ENCODE measurements at places on chromosomes 6 and 20.

DNA sequence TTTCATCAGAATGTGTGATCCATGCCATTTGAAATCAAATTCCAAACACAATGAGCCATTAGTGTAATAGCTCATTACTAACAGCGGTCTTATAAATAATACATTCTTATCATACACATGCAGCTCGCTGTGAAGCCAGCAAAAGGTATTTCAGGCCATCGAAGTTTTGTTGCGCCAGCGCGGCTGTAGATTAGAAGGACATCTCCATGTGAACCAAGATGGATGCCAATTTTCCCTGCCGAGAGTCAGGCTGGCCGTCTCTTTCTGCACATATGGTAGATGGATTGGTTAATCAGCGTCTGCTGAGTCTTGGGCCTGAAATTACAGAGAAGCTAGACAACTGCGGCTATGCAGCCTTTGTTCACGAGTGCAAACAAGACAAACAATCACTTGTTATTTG is 44.1 kb downstream of the CFAP61 start:
- DNase-seq = no peak

DNA sequence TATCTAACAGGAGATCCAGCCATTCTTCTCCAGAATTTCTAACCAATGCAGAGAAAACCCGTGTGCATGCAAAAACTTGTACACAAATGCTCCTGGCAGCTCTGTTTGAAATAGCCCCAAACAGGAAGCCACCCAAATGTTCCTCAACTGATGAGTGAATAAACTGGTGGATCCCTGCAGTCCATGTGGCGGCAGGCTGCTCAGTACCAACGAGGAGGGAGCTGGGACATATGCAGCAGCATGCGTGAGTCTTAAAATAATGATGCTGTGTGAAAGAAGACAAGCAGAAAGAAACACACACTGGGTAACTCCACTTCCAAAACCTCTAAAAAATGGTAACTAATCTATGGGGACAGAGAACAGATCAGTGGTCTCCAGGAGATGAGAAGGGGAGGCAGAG is 542.1 kb upstream of the AGPAT4 start:
- no peak for DNase-seq

DNA sequence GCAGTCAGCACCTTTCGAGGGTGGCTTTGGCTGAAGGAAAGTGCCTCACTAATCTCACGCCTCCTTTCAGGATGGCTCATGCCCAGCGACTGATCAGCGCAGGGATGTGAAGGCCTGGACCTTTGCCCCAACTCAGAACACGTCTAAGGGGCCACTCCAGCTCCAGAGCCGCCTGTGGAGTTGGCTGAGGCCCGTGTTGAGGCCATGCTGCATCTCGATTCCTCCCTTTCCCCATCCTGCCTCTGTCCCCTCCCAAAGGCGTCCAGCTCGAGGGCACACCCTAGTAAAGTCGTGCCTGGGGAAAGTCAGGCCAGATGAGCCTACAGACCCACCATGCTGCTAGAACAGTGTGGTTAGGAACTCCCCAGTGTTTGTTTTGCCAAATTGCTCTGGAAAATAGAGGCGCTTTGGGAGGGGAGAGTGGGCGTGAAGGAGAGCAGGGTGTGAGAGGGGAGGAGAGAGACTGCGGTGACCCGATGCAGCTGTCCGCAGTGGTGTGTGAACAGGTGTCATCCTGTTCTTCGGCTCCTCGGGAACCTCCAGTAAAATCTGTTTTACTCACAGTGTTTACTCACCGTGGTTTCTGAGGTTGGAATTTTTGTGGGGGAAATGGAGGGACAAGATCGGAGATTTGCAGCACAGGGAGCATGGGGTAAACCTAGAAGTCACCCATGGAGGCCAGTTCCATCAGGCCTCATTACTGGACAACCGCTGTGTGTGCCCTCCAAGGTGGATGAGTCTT is 85.0 kb upstream of the PMEPA1 start:
- DNase-seq = no peak

DNA sequence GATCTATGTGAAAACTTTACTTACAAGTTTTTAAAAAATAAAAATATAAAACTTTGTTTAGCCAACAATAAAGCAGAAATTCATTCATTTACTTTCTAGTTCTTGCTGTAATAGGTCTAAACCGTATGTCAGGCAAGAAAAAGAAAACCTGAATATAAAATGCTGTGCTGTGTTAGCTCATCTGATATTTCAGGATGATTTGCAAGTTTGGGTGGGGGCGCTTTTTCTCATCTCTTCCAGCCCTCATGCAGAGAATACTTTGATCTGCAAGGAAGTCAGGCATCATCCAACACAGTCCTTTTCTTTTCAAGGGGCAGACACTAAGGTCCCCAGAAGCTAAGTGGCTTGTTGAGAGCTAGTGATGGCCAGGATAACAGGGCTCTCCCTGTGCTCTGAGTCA is 153.2 kb downstream of the TBC1D7 start:
- DNase-seq = no peak

- DNase-seq = no peak
Measured at GRCh38 chr6:149306967-149307366, 10.5 kb upstream of the TAB2 start.

- no peak for DNase-seq
Measured at GRCh38 chr20:45792317-45793118, 764 bp downstream of the DNTTIP1 start.

- no peak for DNase-seq
Measured at GRCh38 chr6:42450477-42451332, 1.0 kb downstream of the TRERF1 start.

DNA sequence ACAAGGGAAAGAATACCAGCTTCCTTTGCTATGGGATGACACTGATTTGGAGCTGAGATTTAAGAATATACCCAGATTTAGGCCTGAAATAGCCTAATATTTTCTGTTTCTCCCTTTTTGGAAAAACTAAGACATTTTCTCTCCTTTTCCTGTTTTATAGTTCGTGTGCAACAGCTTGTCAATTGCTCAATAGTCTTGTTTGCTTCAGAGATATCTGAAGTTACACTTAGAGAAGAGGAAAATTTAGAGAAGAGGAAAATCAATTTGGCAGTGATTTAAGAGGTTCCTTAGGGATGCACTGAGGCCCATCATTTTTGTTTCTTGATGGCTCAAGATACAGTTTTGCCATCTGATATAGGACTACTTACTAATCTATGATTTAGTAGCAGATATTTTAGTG is 398.6 kb downstream of the RFPL4B start:
- no peak for DNase-seq

GRCh38 chr20:53550280-53551187 is 43.1 kb downstream of the ZNF217 start:
- DNase-seq = no peak

DNA sequence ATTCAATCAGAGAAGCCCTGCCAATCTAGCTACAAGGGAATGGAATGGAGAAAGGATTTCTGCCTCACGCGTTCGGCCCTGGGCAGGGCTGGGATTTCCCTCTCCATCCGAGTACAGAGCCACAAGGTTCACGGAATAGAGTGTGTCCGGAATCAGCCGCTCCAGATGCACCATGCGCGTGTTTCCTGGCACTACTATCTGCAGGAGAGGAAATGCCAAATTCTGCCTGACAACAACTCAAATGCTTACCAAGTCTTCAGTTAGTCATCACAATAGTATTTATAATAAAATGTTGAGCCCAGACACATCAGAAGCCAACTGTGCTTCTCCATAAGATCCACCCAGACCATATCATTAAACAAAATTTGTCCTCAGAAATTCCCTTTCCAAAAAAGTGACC is 75.1 kb downstream of the COL12A1 start:
- DNase-seq = no peak

- no peak for DNase-seq
Measured at GRCh38 chr6:16802071-16802470, 40.8 kb upstream of the ATXN1 start.

DNA sequence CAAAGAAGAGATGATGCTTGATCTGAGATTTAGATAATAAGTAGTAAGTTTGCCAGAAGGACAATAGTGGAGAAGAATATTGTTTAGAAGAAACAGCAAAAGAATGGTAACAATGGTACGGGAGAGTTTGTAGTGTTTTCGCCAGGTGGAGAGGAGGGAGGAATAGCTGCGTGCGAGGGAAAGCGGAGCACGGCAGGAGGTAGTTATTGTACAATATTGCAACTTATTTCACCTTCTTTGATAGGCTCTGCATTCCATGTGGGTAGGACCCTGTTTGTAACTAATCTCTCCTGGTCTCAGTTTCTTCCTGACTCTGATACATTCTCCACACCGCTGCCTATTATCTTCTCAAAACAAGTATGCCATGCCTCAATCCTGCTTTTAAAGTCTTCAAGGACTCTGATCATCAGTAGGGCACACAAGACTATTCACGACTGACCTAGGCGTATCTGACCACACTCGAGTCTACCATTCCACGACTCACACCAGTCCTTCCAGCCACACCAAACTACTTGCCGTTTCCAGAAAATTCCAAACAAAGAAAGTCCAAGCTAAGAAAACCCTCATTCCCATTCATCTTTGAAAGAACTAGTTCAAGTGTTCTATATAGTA is 1.1 kb downstream of the PPIL4 start:
- no peak for DNase-seq

DNA sequence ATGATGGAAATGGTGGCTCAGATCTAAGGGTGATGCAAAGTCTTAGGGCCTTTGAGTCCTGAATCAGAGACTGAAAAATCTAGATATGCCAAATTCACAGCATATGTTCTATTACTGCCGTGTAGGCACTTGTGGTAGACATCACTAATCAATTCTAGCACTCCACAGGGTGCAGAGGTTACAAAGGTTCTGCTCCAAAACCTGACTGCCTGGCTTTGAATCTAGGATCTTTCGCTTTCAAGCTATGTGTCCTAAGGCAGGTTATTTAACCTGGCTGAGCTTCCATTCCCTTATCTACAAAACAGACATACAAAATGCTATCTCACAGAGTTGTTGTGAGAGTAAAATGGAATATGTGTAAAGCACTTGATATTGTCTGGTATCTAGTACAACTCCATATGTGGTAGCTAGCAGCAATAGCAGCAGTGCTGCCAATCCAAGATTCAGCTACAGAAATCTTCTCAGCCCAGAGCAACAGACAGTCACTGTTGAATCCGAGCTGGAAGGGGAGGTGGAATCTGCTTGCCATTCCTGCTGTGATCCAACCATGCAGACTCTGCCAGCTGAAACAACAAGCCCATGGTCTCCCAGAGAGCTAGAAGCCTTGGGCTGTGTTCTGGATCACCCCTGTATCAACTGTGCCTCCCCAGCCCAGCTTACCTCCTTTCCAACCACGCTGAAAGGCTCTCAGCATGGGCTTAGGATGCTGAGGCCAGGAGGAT is 206.9 kb downstream of the TFAP2C start:
- no peak for DNase-seq

- DNase-seq = no peak
Measured at GRCh38 chr6:110554966-110555460, 78.6 kb upstream of the SLC22A16 start.

- DNase-seq = no peak
Measured at GRCh38 chr20:62162765-62163484, 19.4 kb downstream of the SS18L1 start.

GRCh38 chr6:116381000-116381399 is 10.3 kb downstream of the DSE start:
- no peak for DNase-seq

Measured in stimulated activated CD8-positive, alpha-beta memory T cell treated with anti-CD3 and anti-CD28 coated beads, Interleukin-7, amount 100 ng/mL, for 4 hours (primary cell).